ENCODE measurements at places on chromosomes 4 and X. TPM values are rescaled to one million over a fixed set of nuclear protein-coding genes. Genes with fewer than 3 reads are reported as not detected.

TREX2 gene
- 1.9 TPM for total RNA-seq

MND1 gene
- 4.3 TPM for total RNA-seq

TNMD gene
- not detected for total RNA-seq

HTN1 gene
- total RNA-seq, result under 0.01 TPM

CLRN2 gene
- not detected for total RNA-seq

GASK1B gene
- total RNA-seq, result 73.8 TPM

USP17L21 gene
- total RNA-seq, result not detected

FGF13 gene
- not detected for total RNA-seq

STPG2 gene
- total RNA-seq, result 0.32 TPM

MAP7D2 gene
- not detected for total RNA-seq

SPATA4 gene
- total RNA-seq, result 0.97 TPM

PDLIM5 gene
- 370 TPM for total RNA-seq

NAT8L gene
- under 0.01 TPM for total RNA-seq

FAM9B gene
- total RNA-seq, result not detected

PRR32 gene
- not detected for total RNA-seq

MAGEC2 gene
- not detected for total RNA-seq

DYNLT3 gene
- total RNA-seq, result 87.0 TPM

CDX4 gene
- total RNA-seq, result not detected

TKTL2 gene
- total RNA-seq, result under 0.01 TPM

GUCY1A1 gene
- total RNA-seq, result 0.43 TPM

FAM199X gene
- total RNA-seq, result 35.8 TPM

TSPAN7 gene
- not detected for total RNA-seq

PDLIM3 gene
- total RNA-seq, result 96.6 TPM

Data from fibroblast of villous mesenchyme (primary cell).